Stimulated activated CD4-positive, alpha-beta T cell treated with anti-CD3 and anti-CD28 coated beads, Interleukin-1b, Interleukin-23, amount 100 ng/mL, for 4 hours (primary cell): ENCODE measurements at places on chromosomes 6 and 20.

DNA sequence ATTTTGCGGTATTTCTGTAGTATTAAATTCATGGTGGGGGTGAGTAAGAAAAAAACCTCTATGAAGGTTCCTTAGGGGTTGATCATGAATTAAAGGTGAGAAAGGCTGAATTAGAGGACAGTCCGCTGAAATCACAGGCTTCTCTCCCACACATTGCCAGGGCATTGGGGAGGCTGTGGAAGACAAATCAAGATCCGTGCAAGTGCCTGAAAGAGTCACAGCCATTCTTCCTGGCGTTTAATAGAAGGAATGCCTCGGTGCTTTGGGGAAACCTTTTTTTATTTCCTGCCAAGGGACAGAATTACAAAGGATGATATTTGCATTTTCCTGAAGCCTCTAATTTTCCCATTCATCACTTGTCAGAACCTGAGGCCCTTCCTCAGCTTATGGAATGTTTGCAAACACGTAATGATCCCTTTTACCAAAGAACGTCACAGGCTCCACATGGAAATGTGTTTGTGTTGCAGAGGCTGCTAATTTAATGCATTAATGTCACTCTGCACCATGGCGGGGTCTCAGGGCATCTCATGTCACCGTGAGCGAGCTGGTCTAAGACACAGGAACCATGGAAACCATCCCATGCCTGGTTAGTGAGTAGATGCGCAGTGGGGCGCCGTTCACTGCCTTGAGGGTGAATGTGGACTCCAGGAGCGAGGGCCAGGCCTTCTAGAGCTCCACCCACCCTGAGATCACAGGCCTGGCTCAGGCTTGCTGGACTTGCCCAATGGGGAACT, 185.9 kb upstream of the SULF2 start:
- no peak for DNase-seq

- DNase-seq: peak; percentile 45
These were observed 11.5 kb downstream of the PRDM1 start for GRCh38 chr6:106097411-106098231.

DNA sequence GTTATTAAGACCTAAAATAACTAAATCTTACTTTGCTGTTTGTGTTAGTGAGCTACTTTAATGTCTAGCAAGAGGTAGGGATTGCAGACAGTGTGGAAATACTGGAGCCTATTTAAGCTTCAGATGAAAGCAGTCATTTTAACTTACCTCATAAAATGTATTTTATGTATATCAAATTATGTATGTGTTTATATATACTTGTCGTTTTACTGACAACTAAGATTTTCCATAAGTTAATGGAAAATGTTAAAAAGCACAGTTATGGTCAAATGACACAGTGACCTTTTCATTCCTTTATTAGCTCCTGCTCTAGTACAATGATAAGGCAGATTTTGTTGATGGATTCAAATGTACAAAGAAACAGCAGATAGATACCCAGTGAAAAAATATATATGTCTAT, 34.6 kb downstream of the QKI start:
- DNase-seq: no peak

GRCh38 chr6:22194188-22194921, 102.5 kb downstream of the PRL start:
- DNase-seq: no peak

DNA sequence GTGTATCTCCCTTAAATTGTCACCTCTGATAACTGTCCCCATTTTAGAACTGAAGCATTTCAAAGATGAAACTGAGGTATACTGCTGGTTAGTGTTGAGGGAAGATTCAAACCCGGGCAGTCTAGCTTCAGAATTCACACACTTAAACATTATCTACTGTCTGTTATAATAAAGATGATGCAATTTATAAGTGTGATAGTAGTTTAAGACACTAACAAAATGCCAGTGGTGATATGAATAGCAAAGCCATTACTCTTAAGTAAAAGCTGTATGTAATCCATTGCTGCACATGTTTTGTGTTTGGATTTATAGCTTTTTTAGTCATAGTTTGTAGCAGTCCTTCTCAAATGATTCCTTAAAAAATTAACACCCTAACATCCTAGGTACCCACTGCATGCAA, 19.8 kb downstream of the USP45 start:
- no peak for DNase-seq

- DNase-seq: no peak
These were observed 6.4 kb upstream of the CST2 start for GRCh38 chr20:23832775-23833513.

GRCh38 chr20:16197696-16198095, 375.6 kb downstream of the KIF16B start:
- no peak for DNase-seq
